MG63 (cell line): ENCODE measurements at places on chromosomes 1 and 21. TPM values are rescaled to one million over a fixed set of nuclear protein-coding genes. Genes with fewer than 3 reads are reported as not detected.

DNA sequence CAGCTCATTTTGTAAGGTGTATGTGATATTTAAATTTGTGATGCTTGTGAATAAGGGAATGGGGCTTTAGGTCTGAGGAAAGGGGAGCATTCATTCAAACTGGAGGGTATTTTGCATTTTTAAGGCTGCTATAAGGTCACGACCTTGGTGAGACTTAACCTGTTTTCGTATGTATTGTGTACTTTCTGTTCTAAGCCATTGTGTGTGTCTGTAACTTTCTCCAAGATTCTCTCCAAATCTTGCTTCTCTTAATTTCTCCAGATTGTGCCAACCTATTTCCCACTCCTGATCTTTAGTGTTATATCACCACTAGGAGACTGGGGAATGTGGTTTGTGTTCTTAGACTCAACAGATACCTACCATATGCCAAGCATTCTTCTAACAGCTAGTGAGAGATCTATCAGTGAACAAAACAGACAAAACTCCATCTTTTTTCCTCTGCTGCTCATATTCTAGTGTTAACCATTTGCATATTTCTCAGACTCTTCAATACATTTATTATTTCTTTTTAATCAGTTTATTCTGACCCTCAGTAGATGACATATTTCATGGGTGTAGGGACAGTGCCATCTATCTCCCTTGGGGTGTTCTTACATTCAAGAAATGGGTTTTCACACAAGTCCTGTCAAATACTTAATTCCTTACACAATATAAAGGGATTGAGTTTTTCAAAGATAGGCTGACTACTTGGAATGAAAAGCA is 27.5 kb downstream of the ATP1B1 start:
- no peak for DNase-seq

- DNase-seq = peak; percentile 57
Observed at GRCh38 chr21:25838809-25839208, 104.0 kb downstream of the GABPA start.

DNA sequence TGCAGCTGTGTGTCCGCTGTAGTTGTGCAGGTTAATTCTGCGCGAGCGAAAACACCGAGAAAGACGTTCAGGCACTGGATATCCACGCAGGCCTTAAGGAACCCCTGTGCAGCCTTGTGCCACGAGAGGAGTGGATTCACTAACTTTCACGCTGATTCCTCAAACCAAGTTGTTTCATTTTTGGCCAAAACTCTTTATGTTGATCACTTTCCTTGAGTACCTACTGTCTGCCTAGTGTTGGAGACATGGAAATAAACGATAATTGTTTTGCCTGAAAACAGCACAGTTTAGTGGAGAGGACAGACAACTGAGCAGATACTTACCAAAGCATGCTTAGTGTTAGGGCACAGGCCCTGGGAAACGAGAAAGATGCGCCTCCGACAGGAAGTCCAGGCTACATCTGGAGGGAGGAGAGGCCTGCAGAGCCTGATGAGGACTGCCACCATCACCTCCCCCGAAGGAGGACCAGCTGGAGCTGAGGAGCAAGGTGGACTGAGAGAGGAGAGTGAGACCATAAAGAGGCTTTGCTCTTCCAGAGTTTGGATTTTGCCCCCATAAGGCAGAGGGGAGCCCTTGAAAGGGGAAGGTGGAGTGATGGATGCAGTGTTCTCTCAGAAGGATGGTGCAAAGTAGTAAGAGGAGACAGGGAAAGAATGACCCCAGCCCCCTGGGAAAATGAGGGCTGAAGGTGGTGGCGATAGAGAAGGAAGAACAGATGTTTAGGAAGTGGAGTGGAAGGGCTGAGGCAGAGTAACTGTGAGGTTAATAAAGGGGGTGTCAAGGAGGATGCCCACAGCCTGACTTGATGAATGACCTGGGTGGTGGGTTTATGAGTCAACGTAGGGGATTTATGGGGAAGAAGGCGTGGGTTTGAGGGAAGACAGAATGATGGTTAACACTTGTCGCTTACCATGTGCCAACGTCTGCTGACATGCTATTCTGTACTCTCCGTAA is 956 bp upstream of the SCAF4 start:
- peak; percentile 37 for DNase-seq

DNA sequence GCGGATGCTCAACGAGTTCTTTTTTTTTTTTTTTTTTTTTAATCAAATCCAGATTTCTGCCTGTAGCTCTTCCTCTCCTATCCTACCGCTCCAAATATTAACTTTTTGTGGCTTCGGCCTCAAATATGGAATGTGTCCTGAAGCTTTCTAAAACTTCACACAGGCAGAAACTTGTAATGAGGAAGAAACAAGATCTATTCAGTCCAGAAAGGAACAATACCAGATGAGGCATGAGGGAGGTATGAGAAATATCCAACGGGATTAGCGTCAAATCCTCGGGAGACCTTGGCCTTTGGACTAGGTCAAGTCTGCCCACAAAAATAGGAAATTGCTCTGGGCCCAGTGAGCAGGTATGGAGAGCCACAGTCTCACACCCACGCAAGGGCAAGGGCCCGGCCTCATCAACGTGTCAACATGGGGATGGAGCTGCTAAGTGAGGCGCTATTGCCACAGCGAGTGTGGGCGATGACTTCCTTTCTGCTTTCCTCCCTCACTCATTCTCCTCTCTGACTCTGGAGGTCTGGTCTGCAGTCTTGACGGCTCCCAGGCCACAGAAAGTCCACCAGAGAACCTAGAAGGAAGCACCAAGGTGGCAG is 66.6 kb downstream of the BCAR3 start:
- peak; percentile 53 for DNase-seq

- DNase-seq = peak; percentile 44
Observed at GRCh38 chr1:21966247-21967000, 10.4 kb upstream of the CELA3B start.

DNA sequence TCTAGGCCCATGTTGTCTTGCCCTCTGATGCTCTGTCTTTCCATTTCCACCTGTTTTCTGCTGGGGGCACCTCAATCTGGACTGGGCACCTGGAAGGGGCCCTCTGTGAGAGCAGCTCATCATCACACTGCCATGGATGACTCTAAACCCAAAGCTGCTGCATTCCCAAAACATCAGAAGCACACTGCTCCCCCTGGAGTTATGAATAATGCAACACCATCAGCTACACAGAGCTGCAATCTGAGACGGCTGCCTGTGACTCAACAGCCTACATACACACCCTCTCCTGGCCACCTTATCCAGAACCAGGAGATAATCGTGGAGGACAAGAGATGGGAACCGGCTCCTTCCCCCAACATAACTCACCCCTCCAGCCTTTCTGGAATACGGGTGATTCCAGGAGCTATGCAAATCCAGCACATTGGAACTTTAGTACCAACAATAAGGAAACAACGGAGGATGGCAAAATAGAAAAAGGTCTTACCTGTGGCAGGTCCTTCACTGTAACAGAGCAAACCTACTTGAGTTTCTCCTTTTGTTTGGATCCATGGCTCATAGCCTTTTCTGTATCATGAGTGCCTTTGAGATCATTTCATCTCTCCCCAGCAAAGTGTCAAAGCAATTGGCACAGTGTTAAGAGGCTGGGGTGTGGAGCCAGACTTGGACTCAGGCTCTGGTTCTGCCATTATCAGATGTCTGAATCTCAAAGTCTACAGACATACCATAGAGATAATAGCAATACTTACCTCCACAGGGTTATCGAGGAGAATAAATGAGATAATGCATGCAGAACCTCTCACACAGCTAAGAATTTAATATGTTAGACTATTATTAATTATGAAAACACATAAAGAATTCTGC is 29.3 kb downstream of the AK2 start:
- DNase-seq = peak; percentile 65

GRCh38 chr21:34148826-34149558 is 75.6 kb downstream of the MRPS6 start:
- DNase-seq = no peak

DNA sequence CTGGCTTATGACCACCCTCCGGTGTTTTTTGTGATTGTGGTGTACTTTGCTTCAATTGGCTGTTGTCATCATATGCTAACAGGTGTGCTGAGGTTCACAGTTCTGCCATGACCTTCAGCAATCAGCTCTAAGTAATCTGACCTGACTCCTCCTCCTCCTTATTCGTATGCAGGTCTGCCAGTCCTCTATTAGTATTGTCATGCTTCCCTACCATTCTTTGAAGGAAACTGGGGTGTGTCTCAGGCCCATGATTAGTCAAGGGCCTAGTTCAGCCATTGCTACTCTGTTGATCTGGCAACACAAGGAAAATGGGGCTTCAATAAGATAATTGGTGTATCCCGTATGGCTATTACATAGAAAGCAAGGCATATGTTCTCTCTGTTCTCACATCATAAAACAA is 332.3 kb upstream of the DPYD start:
- no peak for DNase-seq

- DNase-seq = no peak
Observed at GRCh38 chr21:42754270-42754933, 101.0 kb downstream of the PDE9A start.

DNA sequence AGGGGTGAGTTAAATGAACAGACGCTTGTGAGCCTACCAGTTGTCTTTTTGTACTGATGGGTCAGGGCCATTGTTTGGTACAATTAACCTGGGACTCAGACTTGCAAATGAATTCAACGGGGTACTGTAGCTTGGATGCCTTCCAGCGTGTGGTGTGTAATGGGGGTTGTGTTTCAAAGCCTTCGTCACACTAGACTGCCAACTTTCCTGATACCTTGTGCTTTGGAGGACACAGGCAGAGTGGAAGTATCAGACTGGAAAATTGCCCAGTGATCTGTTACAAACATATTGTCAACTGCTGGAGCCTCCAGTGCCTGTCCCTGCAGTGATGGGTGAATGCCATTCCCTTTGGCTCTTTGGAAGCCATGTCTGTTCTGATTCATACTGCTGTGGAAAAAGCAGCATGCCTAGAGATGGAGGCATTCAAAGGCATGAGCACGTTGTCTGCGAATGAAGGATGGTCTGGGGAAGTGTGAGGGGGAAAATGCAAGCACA is 384.5 kb downstream of the LMX1A start:
- no peak for DNase-seq

- no peak for DNase-seq
Observed at GRCh38 chr1:224864006-224864405, 65.5 kb upstream of the DNAH14 start.

GRCh38 chr21:39094847-39095579 is 88.2 kb downstream of the PSMG1 start:
- no peak for DNase-seq

- peak; percentile 65 for DNase-seq
Observed at GRCh38 chr1:151828921-151829320, 2.7 kb downstream of the RORC start.

- no peak for DNase-seq
Observed at GRCh38 chr1:221845650-221846371, 103.9 kb upstream of the DUSP10 start.

DNA sequence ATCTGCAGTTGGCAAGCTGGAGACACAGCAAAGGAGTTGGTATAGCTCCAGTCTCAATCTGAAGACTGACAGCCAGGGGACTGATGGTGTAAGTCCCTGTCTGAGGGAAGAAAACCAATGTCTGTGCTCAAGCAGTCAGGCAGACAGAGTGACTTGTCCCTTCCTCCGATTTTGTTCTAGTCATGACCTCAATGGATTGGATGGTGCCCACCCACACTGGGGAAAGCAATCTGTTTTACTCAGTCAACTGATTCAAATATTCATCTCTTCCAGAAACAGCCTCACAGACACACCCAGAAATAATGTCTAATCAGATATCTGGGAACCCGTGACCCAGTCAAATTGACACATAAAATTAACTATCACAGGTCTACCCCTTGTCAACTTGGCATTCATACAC is 11.9 kb upstream of the MRPL39 start:
- DNase-seq = no peak

GRCh38 chr1:234135501-234135900 is 231.0 kb downstream of the SLC35F3 start:
- DNase-seq = no peak

GRCh38 chr1:109299558-109300343 is 7.1 kb downstream of the MYBPHL start:
- DNase-seq = peak; percentile 26

GRCh38 chr1:22517956-22518355 is 45.3 kb upstream of the EPHA8 start:
- no peak for DNase-seq

DNA sequence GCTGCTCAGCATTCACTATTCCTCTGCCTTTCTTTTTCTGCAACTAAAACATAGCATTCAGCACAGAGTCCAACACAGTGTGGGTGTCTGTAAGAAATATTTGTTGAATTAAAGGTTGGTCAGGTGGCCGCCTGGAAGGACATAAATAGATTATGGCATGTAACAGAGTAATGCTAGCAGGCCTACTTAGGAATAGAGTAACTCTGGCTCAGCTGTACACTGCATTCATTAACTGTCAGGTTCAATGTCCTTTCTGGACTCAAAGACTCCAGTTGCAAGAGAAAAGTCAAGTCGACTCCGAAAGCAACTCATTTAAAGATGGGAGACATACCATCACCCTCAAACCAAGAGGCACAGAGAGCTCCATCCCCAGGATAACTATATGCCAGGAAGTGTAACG is 116.0 kb downstream of the LMX1A start:
- DNase-seq = no peak

GRCh38 chr21:34619841-34620665 is 5.1 kb upstream of the RCAN1 start:
- no peak for DNase-seq

DNA sequence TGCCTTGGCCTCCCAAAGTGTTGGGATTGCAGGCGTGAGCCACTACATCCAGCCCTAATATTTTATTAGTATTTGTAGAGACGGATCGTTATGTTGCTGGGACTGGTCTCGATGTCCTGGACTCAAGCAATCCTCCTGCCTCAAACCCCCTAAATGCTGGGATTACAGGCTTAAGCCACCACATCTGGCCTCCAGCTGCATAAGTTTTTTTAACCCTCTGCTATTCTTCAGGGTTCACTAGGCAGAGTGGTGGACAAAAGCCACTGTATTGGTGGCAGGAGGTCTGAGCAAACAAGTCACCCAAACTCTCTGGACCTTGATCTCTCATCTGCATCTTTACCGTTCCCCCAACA is 10.1 kb upstream of the CLIC4 start:
- DNase-seq = no peak

- DNase-seq = no peak
Observed at GRCh38 chr21:39392981-39393380, 44.1 kb upstream of the HMGN1 start.

- no peak for DNase-seq
Observed at GRCh38 chr1:10178597-10179405, 31.6 kb upstream of the KIF1B start.

DNA sequence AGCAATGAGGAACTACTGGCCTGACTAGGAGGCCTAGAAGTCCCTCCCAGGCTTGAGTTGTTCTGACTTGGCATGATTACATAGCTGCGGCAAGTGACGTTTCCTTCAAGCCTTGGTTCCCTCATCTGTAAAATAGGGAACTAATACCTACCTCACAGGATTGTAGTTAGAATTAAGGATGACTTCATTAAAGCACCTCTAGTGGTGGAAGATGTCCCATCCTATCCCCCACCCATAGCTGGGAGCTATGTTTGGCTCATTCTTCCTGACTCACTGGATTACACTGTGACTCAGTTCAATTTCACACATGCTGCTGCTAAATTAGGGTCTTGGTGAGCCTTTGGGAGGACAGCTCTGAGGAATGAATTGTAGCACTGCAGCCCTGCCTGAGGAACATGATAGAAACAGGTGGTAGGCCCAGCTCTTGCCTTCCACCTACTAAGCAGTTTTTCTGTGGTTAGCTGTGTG is 6.0 kb upstream of the SHISA4 start:
- peak; percentile 70 for DNase-seq

Gene SOX13
- 0.86 and 2.1 TPM in 2 replicates for total RNA-seq

Gene SGIP1
- not detected in 2 replicates for total RNA-seq

Gene NTMT2
- total RNA-seq = not detected in 2 replicates

Gene VCAM1
- total RNA-seq = not detected in 2 replicates

Gene CAPZA1
- total RNA-seq = 362 and 392 TPM in 2 replicates

Gene KIF2C
- 39.0 and 54.1 TPM in 2 replicates for total RNA-seq

Gene ADAMTS5
- total RNA-seq = 8.4 and 10.3 TPM in 2 replicates

Gene RHBDL2
- total RNA-seq = 0.59 TPM in 1 of 2 replicates, not detected in the other

Gene MAN1C1
- total RNA-seq = 0.26 TPM in 1 of 2 replicates, not detected in the other

Gene PGLYRP3
- not detected in 2 replicates for total RNA-seq

Gene CD5L
- total RNA-seq = not detected in 2 replicates
